ENCODE measurements at places on chromosomes 13 and 19.

GRCh38 chr13:27551562-27551961 lies 68.8 kb downstream of the LNX2 start:
- DNase-seq: no peak

DNA sequence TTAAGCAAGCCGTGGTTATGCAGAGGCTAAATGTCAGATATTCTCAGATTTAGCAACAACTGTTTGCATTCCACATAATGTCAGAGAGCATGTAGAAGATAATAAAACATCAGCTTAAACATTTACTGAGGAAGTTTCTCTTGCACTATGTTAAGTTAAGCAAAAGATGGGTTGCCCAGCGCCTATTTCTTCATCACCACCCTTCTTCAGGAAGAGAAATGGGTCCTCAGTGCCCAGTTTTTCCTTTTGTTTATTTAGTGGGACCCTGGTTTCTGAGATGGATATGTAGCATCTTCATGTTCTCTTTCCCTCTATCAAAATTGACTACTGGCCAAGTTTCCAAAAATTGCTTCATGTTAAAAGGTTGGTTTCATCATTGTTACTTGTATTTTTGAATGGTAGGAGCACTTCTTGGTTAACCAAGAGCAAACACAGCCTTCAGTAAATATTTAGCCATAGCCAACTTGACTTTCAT lies 356.8 kb downstream of the RFC3 start:
- no peak for DNase-seq

GRCh38 chr13:20441056-20441455 lies 84.6 kb downstream of the CRYL1 start:
- no peak for DNase-seq

DNA sequence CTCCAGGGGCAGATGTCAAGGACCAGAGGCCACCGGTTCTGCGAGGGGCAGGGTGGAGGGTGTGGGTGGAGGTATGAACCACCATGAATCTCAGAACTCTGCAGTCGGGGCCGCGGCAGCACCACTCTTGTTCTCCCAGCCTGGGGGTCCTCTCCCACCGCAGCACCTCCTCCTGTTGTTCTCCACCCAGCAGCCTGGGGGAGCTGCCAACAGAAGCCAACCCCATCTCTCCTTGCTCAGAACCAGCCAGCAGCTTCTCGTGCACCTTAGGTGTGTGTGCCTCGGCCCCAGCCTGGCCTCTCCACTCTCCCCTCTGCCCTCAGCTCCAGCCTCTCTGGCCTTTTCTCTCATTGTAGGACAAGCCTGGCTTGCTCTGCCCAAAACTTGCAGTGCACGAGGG lies 31.9 kb upstream of the CCNE1 start:
- DNase-seq: no peak

DNA sequence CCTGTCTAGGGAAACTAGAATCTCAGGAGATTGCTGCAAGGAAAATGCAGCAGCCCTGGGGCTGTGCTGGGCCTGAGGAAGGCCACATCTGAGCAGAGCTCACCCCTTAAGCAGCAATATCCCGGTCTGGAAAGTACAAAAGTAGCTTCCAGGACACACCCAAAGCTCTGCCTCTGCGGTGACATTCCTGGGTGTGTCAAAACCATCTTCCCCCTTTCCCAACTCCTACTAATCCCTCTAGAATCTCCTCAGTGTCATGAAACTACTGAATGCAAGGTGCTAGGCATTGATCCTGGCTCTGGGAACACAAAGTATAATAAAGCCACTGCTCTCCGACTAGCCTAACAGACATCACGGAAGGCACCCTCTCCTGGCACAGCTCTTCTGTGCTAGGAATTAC lies 5.0 kb downstream of the PBX4 start:
- no peak for DNase-seq

- DNase-seq: no peak
Observed at GRCh38 chr19:43594710-43595604, 977 bp downstream of the IRGQ start.

DNA sequence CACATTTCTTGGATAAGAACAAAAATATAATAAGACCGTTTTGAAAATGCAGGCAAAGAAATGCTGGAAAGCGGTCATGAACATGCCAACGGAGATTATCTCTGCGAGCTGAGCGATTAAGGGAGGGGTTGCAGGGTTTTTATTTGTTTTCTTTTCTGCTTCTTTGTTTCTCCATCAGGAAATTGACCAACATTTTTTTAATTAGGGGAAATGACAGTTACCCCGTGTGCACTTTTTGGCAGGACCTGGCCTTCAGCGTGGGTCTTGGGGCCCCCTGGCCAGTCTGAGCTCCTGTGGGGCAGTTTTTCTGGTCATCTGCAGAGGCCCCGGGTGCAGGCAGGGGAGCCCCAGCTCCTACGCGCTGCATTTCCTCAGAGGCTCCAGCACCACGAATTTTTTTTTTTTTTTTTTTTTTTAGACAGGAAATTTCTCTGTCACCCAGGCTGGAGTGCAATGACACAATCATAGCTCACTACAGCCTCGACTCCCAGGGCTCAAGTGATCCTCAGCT lies 31.3 kb upstream of the HOMER3 start:
- DNase-seq: no peak

DNA sequence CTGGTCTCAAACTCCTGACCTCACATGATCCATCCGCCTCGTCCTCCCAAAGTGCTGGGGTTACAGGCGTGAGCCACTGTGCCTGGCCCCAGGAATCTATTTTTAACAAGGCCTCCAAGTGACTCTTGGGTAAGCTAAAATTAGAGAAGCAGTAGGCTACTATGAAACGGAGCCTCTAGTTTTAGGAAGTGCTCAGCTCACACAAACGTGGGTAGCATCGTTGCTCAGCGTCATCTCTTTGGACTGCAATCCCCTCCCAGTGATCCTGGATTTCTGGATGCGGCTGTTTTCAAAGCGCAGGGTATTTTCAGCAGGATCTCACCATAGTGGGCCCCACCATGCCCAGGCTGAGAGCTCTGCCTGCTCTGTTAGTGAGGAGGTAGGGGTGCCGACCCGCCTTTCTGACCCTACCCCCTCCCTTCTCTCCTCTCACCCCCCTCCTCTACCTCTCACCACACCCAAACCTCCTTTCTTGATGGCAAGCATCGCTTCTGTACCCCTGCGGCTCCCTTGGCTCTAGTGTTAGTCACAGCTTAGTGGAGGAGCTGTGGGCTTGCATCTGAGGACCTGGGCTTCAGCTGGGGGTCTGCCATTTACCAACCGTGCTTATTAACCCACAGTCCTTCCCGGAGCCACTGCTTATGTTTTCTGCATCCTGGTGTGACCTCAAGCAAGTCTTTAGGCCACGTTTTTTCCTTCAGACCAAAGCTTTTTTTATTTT lies 34.2 kb downstream of the GJA3 start:
- DNase-seq: no peak

- DNase-seq: no peak
Observed at GRCh38 chr19:52658595-52658994, 20.4 kb upstream of the ZNF83 start.

DNA sequence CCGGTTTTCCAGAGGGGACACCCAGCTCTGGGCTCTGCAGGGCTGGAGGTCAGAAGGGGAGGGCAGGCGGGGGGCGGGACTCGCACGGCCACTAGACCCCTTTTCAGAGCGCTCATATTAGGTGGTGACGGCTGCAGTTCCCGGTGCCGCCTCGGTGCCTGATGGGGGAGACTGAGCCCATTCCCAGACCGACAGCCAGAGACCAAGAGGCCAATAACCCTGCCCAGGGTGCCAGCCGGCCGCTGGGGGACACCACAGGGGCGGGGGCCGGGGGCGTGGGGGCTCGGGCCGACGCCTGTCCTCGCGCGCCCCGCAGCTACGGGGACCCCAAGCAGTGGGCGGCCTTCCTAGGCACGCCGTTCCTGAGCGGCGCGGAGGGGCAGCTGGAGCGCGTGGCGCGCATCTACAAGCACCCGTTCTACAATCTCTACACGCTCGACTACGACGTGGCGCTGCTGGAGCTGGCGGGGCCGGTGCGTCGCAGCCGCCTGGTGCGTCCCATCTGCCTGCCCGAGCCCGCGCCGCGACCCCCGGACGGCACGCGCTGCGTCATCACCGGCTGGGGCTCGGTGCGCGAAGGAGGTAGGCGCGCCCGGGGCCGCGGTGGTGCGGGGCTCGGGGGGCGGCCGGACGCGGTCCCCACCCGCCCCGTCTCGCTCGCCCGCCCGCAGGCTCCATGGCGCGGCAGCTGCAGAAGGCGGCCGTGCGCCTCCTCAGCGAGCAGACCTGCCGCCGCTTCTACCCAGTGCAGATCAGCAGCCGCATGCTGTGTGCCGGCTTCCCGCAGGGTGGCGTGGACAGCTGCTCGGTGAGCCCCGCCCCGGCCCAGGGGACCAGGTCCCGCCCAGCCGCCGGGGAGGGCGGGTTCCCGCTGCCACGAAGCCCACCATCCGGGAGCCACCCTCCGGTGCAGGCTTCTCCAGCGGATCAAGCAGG lies 2.4 kb downstream of the TIMM13 start:
- DNase-seq: no peak

GRCh38 chr13:19955873-19956559 lies 2.5 kb upstream of the ZMYM2 start:
- no peak for DNase-seq

GRCh38 chr13:29760544-29760943 lies 89.9 kb downstream of the UBL3 start:
- DNase-seq: no peak

DNA sequence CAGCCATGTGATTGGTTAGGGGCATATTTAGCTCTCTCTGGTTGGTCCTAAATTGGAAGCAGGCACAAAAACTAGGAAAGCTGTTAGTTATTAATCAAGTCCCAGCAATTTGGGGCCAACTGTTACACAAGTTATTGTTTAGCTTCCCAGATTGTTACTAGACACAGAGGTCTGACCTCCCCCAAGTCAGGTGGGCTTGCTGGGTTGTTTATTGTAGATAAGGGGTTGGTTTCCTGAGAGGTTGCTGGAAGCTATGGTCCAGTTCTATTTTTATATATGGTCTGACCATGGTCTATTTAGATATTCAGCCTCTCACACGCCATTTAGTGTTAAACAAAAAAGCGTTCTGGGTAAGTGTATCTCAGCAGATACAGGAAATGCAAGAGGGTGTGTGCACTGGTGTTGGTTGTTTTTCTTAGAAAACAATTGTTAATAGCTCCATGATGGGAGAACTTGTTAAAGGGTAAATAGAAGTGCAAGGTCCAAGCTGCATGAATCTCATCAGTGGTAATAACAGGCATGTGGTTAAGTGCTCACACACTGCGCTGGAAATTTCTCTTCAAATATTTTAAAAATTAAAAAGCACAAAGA lies 150.0 kb downstream of the RAP2A start:
- DNase-seq: no peak

DNA sequence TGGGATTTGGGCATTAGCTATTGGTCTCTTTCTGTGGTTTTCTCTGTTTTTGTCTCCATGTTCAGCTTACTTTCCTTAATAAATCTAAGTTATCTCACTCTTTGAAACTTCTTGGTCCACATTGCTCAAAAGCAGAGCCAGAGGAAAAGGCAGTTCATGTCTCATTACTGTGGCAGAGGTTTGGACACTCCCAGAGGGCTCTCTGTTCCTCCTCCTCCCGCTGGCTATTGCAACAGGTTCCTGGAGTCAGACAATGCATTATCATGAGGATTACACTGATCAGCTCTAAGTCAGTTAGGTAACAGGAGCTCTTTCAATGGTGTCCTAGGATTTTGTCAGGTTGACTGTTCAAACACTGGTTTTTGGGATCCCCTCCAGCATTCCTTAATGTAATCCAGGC lies 298.8 kb downstream of the NDFIP2 start:
- no peak for DNase-seq

DNA sequence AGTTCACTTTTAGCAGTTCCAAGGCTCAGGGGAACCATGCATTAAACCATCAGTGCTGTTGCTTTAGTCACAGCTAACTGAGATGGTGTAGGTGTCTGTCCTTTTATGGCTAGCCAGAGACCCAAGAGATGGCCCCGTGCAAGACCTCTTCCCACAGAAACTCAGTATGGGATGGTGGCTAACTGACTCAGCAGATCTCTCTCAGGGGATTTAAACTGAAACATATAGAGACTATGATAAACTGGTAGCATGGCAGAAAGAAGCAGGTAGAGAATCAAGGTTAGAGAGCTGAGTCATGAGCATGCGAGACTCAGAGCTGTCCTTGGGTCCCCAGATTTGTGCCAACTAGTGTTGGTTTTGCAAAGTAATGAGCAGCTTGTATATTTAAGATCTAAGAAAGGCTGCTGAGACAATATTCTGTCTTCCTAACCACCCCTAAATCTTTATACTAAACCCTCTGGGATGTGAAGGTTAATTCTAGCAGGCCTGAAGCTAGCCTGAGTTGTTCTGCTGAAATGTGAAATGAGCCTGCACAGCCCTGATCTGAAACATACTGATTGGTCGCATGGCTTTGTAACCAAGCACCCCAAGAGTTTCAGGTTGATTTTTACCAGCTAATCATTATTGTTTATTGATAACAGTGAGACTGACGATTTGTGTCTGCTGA lies 6.5 kb upstream of the SCEL start:
- no peak for DNase-seq

GRCh38 chr19:12034620-12035019 lies 859 bp downstream of the ZNF433 start:
- DNase-seq: no peak

DNA sequence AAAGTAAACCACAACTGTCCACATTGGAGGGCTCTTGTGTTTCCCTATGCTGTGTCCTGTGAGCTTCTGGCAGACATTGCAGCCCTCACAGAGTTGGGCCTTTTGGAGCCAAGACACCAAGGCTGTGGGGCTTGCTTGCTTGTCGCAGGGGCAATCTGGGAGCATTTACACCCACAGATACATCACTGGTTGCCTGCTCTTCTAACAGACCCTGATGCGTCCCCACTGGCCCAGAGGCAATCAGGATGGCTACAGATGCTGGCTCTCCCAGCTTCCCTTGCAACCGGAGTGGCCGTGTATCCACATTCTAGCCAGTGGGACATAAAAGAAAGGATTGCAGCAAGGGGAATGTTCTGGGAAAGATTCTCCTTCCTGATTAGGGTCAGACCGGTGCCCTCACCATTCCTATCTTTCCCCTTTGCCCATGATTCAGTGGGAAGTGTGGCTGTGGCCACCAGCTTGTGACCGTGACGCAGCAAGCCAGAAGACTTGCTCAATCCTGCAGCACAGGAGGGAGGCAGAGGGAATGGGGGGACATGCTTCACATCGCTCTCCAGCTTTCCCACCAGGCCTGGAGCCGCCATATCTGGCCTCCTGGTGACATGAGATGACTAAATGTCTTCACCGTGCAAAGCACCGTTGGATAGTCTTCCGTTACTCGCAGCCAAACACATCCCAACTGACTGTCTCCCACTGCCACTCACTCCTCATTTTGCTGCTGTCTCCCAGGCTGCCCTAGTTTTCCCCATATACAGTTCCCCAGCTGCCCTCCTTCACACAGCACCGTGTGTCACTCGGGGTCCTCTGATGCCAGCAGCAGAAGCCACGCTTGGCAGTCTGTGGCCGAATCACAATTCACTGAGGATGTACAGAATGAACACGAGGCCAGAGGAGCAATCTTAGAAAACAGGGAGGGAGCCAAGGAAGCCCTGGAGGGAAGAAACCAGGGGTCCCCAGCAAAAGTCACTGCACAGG lies 151.0 kb downstream of the DPF1 start:
- no peak for DNase-seq

- no peak for DNase-seq
Observed at GRCh38 chr13:24670961-24671381, 9.2 kb upstream of the ATP12A start.
